ENCODE measurements at places on chromosomes 3 and 15.

GRCh38 chr15:73870700-73871408 is 2.5 kb upstream of the TBC1D21 start:
- DNase-seq = no peak

DNA sequence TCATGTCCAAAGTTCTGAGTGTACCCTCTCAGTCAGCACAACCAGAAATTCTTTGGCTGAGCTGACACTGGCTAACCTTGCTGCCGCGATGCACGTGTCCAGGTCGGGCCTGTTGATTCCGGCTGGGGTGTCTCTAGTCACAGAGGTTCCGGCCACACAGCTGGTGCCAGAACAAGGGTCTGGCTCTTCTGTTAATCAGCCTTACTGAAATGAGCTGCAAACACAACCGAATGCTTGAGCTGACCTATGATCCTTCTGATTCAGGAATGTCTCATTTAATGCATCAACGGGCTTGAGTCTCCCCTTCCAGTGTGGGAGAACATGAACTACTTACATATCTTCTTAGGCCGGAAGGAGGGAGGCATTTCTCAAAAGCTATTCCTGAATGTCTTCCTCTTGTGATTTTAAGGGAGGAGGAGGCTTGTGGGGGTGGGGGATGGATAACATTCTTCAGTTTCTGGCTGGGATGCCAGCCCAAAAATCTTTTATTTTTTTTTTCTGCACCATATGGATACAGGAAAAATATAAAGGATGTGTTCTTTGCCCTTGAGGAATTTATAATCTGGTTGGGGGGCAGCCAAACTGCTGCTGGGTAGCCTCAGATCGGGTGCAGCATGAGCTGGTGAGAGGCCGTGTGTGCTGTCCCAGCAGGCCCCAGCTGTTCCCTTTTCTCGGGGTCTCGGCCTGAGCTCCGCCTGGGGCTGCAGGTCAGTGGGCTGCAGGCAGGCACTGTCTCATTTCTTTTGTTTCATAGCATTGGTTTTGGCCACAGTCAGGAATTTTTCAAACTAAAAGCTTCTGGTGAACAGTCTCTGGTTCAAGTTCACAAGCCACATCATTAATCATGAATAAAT is 319.1 kb upstream of the TBL1XR1 start:
- DNase-seq = no peak

GRCh38 chr3:189195302-189195701 is 23.5 kb downstream of the TPRG1 start:
- DNase-seq = no peak

GRCh38 chr15:32716216-32716914 is 1.4 kb upstream of the GREM1 start:
- no peak for DNase-seq

GRCh38 chr3:65915477-65915876 is 123.2 kb downstream of the MAGI1 start:
- DNase-seq = no peak

- DNase-seq = no peak
Observed at GRCh38 chr3:17144665-17144993, 259.9 kb downstream of the PLCL2 start.

DNA sequence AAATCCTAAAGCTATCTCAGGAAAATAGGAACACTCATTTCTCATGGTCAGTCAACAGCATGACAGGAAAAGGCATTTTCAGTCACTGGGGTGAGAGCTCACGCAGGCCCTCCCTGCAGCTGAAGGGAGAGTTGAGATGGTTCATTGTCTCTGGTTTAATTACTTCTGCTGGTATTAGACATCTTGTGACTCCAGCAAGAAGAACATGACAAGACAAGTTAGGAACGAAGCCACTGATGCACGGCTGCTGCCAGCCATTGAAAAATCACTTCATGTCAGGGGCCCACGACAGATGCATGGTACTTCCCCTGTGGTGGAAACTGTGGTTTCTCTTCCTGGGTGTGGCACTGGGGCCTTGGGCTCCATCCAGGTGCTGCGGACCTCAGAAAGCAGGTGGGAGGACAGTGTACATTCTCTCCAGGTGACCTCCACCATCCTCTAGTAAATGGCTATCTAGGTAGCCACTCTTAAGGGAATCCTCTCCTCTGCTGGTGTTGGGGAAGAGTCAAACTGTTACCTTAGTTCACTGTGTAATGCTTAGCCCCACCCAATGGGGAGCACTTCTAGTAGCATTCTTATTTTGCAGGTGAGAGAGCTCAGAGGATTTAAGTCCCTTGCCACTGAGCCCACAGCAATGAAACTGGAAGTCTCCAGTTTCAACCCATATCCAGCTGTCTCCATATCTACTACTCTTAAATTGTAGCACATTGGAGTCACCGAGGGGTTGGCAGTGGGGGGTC is 274.2 kb downstream of the LRTM1 start:
- no peak for DNase-seq

DNA sequence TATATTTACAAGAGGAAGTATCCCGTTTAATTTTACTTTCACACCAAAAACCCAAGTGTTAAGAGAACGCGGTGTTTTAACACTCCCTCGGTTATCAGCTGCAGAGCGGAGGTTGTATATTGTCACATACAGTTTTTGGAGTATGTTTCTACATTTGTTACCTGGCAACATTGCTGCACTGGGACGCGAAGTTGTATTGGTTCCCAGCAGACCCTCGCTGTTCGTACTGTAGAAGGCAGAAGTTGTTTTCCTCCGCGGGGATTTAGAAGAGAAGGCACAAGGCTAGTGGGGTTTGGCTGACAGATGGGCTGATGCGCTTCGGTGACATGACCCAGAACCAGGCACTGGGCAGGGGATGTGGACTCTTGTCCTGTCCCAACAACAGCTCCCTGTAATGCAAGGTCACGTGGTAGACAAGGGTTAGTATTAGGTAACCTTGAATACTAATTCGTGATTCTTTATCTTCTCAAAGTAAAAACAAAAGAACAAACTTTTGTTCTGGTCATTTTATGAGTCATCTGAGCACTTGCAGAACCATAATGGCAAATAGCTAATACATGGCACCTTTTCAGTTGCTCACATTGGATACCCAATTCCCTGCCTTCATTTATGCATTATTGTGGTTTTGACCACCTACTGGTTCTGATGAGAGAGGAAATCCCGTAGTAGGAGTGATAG is 230.4 kb upstream of the BHLHE40 start:
- DNase-seq = no peak

DNA sequence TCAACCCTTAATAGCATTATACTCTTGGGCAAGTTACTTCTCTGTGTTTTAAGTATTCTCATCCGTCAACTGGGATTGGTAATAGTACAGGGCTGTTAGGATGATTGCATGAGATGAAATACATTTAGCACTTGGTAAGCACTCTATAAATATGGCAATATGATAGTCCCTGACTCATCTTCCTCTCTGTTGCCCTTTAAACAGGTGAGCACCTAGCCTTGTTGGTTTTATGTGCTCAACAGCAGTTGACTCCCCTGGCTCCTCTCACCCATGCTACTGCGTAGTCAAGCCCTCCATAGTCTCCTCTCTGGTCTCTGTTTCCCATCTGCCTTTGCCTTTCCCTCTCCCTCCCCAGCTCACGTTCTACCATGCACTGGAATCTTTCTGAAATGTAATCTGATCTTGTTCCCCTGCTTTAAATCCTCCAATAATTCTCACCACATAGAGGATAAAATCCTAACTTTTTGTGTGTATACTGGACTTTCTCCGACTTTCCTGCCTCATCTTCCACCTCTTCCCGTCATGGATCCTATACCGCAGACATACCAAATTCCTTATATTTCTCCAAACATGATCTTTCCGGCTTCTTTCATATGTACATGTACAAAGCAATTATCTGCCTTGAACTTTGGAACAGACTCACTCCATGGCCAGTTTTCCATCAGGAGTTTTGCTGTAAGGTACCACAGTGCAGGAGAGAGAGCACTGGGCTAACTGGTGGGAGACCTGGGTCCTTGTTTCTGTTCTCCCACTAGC is 42.3 kb downstream of the FSD2 start:
- no peak for DNase-seq

GRCh38 chr3:145864336-145864735 is 296.6 kb downstream of the PLOD2 start:
- no peak for DNase-seq

GRCh38 chr15:63323798-63324563 is 46.6 kb downstream of the APH1B start:
- DNase-seq = no peak

DNA sequence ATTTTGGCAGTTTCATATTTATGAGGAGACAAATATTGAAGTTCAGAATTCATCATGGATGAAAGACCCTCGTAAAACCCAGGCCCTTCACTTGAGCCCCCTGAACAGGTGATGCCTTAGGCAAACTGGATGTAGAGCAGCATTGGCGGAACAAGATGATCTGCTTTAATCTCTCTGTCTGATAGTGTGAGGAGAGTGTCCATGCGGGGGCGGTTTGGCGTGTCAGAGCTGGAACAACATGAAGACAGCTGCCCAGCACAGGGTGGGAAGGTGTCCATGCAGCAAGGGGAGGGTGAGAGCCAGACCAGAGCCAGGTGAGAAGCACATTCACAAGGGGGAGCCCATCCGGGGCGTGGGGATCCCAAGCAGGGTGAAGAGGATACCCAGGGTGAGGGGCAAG is 31.8 kb upstream of the ANP32A start:
- DNase-seq = no peak

- DNase-seq = no peak
Observed at GRCh38 chr3:42071904-42072812, 19.0 kb upstream of the TRAK1 start.

GRCh38 chr15:76533060-76533820 is 196.7 kb downstream of the ISL2 start:
- no peak for DNase-seq

- DNase-seq = no peak
Observed at GRCh38 chr15:68781217-68781616, 39.5 kb downstream of the ANP32A start.

DNA sequence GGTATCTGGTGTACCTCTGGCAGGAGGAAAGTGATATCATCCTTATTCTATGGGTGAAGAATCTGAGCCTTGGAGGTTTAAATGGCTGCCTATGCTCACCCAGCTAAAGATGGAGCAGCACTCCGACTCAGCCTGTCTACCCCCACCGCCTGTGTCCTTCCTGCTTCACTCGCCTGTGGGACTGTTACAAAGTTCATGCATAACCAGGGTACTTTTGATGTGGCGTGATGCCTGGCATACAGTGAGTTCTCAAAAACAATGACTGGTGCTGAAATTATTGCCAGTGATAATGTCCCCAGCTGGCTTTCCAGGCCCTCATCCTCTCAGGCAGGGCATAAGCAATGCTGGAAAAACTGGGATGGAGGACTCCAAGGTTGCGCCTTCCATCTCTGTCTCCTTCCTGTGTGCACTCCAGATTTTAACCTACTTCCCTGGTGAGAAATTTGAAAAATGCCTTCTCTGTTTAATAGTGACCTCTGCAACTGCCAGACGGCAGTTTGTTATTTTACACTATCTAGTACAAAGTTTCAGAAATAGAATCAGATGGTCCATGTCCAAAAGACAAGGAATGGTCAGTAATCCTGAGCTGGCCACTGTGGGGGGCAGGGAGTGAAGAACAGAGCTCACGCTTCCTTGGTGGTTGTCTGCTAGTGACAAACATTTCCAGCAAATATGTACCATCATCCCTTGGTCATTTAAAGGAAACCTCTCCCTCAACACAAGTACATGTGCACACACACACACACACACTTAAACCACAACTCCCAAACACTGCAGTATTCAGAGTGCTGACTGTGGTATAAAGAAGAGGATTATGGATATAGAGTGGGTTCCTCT is 86.5 kb upstream of the NMNAT3 start:
- DNase-seq = no peak

Data from NCI-H187 treated with DMSO at 0.1 percent for 48 hours (cell line).